ENCODE measurements at places on chromosomes 13 and 19.

GRCh38 chr13:45331123-45331619 is 9.8 kb downstream of the TPT1 start:
- peak; percentile 31 for DNase-seq

- no peak for DNase-seq
These were observed 12.2 kb downstream of the GPR183 start for GRCh38 chr13:99294958-99295357.

- DNase-seq = no peak
These were observed 405.8 kb downstream of the FGF9 start for GRCh38 chr13:22076658-22077057.

DNA sequence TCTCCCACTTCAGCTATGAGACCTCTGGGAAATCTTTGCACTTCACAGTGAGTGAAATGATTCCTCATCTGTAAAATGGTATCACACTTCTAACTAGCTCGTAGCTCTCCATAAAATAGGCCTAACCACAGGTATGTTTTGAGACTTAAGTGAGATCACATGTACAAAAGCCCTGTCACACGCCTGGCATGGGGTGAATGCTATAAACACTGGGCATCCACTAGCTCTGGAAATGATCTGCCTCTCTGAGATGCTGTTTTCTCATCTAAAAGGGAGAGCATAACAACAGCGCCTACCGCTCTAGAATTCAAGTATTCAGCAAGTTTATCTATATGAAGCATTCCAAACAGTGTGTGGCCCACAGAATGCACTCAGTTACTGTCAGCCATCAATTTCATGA is 2.2 kb downstream of the AKT2 start:
- no peak for DNase-seq

DNA sequence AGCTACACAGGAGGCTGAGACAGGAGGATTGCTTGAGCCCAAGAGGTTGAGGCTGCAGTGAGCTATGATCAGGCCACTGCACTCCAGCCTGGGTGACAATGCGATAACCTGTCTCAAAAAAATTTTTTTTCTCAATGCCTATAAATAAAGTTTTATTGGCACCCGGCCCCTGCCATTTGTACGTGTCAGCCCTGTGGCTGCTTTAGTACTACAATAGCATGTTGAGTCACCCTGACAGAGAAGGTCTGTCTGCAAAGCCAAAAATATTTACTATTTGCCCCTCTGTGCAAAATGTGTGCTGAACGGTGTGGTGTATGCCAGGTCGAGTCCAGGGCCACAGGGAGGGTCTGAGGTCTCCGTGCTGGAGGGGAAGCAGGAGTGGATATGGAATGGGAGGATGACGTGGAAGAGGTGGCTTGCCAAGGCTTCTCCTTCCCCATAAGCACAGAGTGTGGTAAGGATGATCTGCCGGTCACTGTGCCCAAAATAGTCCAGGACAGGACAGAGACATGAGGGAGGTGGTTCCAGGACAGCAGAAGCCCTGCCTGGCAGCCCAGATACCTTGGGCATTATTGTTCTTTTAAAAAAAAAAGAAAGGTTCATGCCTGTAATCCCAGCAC is 10.0 kb downstream of the NMRK2 start:
- peak; percentile 10 for DNase-seq

GRCh38 chr13:73081256-73081915 is 22.6 kb downstream of the KLF5 start:
- DNase-seq = no peak

Measured in hematopoietic multipotent progenitor cell treated with erythropoietin and hydrocortisone succinate and interleukin-3 and kit ligand, for 8 days (in vitro differentiated cells).